NCI-H510A (cell line): ENCODE measurements at places on chromosomes 1 and 21.

DNA sequence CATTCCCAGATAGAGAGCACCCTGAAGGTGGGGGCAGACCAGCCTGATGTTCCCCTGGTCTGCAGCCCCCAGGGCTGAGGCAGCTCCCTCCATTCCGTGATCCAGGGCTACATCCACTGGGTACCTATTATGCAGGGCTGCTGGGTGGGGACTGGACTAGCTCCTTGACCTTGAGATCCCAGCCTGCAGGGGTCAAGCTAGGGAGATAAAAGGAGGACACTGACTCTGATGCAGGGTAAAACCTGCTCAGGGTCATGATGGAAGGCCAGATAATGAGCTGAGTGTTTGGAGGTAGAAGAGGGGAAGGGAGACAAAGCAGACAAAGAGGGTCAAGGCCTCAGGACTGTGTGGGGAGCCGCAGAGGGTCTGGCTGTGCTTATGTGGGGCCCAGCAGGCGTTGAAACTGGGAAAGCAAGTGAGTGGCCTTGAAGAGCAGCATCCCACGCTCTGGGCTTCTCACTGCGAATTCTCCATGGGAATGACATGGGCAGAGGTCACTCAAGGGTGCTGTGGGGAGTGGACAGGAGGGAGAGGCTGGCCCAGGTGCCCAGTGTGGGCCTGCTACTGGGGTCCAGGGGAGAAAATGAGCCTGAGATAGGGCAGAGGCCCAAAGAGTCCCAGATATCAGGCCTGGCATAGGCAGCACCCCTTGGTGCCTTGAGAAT, 9.7 kb downstream of the FOXO6 start:
- no peak for DNase-seq

DNA sequence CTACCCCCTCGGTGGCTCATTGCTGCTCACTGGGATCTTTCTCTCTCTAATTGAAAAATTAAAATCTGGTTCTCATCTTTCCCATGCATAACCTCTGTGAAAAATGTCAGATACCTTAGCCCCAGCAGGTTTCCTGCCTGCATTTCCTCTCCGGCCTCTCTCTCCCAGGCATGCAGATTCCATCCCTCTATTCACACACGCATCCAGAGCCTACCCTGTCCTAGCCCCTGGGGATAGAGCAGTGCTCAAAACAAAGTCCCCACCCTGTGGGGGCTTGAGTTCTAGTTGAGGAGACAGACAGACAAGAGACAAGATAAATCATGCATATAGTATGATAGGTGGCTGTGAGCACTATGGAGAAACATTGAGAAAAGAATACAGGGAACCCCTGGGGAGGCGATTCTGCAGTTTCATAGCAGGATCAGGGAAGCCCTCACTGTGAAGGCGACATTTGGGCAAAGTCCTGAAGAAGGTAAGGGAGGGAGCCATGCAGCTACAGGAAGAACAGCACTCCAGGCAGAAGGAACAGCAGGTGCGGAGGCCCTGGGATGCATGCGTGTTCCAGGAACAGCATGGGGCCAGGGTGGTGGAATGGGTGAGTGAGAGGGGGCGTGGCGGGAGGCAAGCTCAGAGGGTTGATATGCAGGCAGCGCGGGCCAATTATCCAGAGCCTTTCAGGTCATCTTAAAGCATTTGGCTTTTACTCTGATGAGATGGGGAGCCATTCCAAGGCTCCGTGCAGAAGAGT, 3.5 kb upstream of the BSND start:
- DNase-seq, result no peak

- no peak for DNase-seq
These were observed 89.4 kb downstream of the OMA1 start for GRCh38 chr1:58457023-58457635.

DNA sequence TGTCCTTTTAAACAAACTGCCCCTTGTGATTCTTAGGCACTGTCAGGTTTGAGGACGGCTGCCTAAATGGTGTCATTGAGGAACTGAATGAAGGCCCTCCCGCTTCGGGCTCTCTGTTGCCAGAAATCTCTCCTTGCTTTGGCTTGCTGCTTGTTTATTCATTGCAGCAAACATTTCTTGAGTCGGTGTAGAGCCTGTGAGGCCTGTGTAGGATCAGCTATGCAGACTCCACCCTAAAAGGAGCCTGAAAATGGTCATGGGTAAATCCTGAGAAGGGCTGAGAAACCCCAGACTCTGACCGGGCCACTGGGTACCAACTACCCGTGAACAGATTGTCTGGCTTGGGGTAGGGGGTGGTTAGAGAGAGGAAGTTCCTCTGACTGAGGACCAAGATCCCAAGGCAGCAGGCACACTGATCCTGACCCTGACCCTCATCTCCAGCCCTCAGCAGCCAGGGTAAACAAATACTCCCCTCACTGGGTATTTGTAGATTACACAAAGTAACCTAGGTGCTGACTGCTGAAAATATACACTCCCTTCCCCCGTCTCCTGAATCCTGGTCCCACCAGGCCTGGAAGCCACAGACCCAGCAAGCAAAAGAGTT, 3.1 kb downstream of the IL6R start:
- DNase-seq, result no peak

- DNase-seq, result no peak
These were observed 164.6 kb downstream of the KCTD3 start for GRCh38 chr1:215731699-215732098.

DNA sequence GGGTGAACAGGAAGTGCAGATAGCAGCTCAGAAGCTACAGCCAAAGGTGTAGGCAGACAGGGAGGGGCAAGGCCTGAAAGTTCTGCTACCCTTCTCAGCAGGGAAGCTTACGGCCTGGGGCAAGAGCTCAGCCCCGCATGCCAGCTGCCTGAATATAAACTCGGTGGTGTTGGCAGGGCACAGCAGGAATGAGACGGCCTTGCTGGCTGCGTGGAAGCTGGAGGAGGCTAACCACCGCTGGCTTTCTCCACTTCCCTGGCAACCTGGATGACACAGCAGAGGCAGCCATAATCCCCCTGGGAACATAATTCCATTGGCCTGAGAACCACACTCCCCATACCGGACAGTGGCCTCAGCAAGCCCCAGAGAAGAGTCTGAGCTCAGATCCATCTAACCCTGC, 81.9 kb upstream of the PRRC2C start:
- no peak for DNase-seq

GRCh38 chr1:238404921-238405320, 514.2 kb upstream of the ZP4 start:
- no peak for DNase-seq

- DNase-seq, result no peak
These were observed 35.2 kb upstream of the OR2B11 start for GRCh38 chr1:247493106-247493505.

- no peak for DNase-seq
These were observed 1719.5 kb downstream of the MRPL39 start for GRCh38 chr21:23887725-23888306.

- peak; percentile 53 for DNase-seq
These were observed 61.1 kb upstream of the IRF2BP2 start for GRCh38 chr1:234670967-234671626.

DNA sequence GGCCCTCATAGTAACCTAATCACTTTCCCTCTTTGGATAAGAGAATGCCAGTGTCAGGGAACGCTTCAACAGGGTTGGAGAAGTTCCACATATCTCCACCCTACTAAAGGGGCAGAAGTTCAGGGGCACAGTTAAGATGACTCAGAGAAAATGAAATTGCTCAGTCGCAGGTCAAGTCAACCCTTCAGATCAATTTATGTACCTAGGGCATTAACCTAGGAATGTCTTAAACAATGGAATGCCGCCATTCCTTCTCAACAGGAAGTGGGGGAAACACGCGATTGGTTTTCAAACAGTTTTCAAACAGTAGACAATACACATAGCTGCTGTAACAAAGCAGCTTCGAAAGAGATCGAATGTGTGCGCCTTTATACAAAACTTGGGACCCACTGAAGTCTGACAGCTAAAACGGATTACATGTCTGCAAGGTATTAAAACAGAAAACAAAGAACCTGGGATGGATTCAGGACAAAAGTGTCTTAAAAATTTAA, 897 bp downstream of the SLC25A24 start:
- peak; percentile 10 for DNase-seq

- no peak for DNase-seq
These were observed 785.1 kb upstream of the ADGRL4 start for GRCh38 chr1:79791488-79792218.

DNA sequence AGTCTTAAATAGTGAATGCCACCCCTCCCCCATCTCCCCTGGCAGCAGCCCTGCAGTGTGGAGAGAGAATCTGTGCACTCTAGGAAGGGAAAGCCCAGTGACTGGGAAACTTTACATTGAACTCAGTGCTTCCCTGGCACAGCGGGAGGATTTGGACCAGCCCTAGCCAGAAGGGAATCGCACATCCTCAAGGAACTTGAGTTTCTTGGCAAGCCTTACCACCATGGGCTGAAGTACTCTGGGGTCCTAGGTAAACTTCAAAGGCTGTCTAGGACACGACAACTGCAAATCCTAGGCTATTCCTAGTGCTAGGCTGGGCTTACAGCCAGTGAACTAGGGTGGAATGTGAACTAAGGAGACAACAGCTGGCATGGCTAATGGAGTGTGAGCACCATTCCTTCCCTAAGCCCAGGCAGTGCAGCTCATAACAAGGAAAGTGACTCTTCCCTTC, 88.3 kb downstream of the COL24A1 start:
- no peak for DNase-seq

- no peak for DNase-seq
These were observed 147.2 kb upstream of the SGIP1 start for GRCh38 chr1:66386712-66387111.

DNA sequence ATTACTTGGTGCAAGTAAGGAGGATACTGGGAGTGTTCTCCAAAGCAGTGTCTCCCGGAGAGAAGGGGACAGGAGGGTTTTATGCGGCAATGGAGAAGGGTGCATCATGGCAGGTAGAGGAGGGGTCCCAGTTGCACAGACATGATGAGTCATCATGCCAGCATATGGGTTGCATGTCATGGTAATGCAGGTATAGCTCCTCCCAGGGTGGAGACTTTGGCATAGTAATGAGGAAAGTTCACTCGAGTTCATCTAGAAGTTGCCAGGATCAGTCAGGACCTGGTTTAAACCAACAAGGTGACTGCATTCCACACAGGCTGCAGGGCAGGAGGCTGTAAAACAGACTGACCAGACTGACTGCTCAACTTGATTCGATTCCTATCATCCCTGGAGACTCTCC, 355.7 kb upstream of the DUSP10 start:
- no peak for DNase-seq

DNA sequence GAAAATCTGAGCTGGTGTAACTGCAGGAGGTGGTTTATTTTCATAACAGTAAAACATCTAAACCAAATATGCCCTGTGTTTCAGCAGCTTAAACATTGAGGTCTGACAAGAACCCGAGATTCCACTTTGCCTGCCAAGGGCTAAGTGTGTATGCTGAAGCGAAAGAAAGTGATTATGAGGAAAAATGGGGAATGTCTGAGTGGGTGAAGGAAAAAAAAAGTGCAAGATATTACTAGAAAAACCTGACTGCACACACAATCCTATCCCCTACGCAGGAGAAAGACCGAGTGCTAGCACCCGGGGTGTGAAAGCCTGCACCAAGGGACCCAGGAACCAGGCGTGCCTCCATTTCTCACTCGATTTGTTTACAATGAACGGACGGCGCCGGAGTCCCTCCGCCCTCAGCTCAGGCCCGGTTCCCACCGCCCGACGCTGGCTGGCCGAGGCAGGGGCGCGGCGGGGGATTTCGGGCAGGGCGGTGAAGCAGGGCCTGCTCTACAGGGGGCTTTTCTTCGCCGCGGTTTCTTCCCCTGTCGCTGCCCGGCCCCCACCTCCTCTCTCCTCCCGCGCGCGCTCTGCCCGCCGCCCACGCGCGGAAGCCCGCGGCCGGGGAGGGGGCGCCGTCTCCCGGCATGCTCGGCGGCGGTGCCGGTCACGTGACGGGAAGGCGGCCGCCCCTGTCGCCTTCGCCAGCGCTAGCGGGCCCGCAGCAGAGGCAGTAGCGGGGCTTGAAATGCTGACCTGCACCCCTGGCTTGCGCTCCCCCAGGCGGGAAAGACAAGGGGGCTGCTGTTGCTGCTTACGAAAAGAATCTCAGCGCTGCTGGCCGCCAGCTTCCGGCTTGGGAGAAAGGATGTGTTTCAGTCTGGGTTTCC, 35.9 kb downstream of the ITPKB start:
- DNase-seq, result peak; percentile 44

GRCh38 chr1:57683037-57683942, 259.4 kb upstream of the DAB1 start:
- no peak for DNase-seq

- no peak for DNase-seq
These were observed 30.0 kb upstream of the ROR1 start for GRCh38 chr1:63743781-63744180.

DNA sequence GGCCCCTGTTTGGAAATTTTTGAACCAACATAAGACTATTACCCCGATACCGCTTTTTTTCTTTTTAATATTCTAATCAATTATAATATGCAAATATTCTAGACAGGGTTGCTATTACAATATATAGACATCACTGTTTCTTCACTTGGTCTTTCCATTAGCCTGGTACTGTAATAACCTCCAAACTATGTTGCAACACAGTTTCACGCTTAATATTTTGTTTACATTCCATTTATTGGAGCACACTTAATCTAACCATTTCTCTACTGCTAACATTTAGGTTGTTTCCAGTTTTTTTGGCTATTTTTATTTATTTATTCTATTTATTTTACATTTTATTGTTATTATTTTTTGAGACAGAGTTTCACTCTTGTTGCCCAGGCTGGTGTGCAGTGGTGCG, 17.6 kb upstream of the NID1 start:
- no peak for DNase-seq

DNA sequence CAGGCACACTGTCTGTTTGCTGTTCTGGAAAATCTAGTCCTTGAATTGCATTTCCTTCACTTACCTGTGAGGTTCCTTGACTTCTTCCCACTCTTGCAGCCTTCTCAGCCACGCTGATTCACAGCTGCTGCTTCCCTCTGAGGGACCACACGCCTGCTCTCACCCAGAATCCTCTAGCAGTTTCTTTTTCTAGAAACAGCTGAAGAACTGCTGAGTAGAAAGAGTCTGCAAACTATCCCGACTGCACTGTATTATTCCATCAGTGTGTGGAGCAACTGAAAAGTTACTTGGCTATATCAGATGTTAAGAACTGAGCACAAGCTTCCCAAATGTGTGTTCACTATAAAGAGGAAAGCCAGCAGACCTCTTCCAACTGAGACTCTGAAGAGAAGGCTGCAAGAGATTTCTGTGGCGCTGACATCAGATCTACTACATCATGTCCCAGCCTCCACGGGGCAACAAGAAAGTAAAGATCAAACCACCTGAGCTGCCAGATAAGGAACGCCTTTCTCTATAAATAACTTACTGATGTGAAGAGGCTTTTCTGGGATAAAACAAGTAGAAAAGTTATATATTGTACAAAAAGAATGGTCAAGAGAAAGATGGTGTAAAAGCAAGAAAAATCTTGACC, 226.6 kb downstream of the RERE start:
- no peak for DNase-seq

- no peak for DNase-seq
These were observed 87.8 kb downstream of the PTPN14 start for GRCh38 chr1:214463596-214463995.

- DNase-seq, result no peak
These were observed 120.6 kb downstream of the SYF2 start for GRCh38 chr1:25111706-25112105.

- no peak for DNase-seq
These were observed 144.4 kb upstream of the USP24 start for GRCh38 chr1:55359611-55360010.
